ENCODE measurements at places on chromosomes 4 and X.
A peak's percentile ranks its signal among the peaks of the same experiment; 100 is the strongest.

DNA sequence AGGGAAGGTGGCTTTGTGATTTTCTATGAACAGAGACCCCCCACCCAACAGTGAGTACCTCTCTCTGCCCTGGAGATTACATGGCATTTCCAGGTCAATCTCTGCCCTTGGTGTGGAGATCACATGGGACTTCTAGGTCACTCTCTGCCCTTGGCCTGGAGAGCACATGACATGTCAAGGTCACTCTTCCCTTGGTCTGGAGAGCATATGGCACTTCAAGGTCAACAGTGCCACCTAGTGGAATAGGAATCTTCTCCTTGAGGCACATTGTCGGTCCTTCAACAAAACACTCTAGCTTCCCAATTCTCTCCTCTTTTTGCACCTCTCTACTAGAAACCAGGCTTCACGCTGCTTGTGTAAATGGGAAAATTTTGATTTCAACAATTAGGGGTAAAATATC, 66.2 kb upstream of the TACR3 start:
- peak; percentile 65 for DNase-seq

DNA sequence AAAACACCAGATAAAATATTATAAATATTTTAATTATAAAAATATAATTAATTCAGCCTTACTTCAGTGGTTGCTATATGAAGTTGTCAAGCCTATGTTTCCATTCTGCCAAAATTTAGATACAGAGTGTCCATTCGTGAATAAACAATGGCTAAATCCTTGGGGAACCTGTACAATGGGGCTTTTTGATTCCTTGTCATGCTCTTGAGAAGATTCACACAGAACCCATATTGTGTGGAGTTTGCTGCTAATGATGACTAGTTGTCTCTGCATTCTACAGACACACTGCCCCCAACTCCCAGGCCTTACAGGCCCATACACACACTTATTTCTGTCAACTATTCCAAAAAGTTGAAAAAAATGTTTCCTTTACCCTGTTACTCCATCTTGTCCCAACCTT, 33.4 kb upstream of the MAGEC2 start:
- DNase-seq, result no peak

- DNase-seq, result no peak
These were observed 245.0 kb upstream of the GPR101 start for GRCh38 chrX:137278825-137279224.

- DNase-seq, result peak; percentile 21
These were observed 137.4 kb upstream of the AGA start for GRCh38 chr4:177579649-177580048.

- peak; percentile 86 for DNase-seq
These were observed 8.1 kb upstream of the SMS start for GRCh38 chrX:21932292-21933002.
